ENCODE measurements at places on chromosomes 3 and 15. TPM values are rescaled to one million over a fixed set of nuclear protein-coding genes. Genes with fewer than 3 reads are reported as not detected.

Gene PLCH1
- total RNA-seq, result 3.8 TPM

Gene GOLGA6L7
- not detected for total RNA-seq

Gene GRAMD2A
- not detected for total RNA-seq

Gene BLOC1S6
- 40.6 TPM for total RNA-seq

Gene POLR2H
- 86.5 TPM for total RNA-seq

Gene ATXN7
- 91.8 TPM for total RNA-seq

Gene SERINC4
- 0.14 TPM for total RNA-seq

Gene NRG4
- not detected for total RNA-seq
